ENCODE measurements at places on chromosomes 5 and 9.
A peak's percentile ranks its signal among the peaks of the same experiment; 100 is the strongest.

GRCh38 chr9:133396952-133397351 lies 20.8 kb downstream of the STKLD1 start:
- DNase-seq = peak; percentile 20

DNA sequence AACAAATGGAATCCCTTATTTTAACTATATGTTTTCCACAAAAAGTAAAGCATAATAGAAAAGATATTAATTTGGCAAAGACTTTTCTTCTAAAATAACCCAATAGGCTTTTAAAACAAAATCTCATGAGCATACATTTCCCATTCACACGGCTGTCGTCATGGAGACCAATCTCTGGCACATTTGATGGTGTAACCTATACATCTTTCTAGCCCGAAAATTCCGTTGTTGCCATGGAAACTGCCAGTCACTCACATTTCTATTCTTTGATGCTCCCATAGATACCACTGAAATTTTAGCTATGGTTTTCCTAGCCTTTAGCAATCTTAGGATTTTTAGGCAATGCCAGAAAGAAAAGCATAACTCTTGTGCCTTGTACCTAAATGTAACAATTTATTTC lies 262.9 kb upstream of the TRPM3 start:
- DNase-seq = no peak

DNA sequence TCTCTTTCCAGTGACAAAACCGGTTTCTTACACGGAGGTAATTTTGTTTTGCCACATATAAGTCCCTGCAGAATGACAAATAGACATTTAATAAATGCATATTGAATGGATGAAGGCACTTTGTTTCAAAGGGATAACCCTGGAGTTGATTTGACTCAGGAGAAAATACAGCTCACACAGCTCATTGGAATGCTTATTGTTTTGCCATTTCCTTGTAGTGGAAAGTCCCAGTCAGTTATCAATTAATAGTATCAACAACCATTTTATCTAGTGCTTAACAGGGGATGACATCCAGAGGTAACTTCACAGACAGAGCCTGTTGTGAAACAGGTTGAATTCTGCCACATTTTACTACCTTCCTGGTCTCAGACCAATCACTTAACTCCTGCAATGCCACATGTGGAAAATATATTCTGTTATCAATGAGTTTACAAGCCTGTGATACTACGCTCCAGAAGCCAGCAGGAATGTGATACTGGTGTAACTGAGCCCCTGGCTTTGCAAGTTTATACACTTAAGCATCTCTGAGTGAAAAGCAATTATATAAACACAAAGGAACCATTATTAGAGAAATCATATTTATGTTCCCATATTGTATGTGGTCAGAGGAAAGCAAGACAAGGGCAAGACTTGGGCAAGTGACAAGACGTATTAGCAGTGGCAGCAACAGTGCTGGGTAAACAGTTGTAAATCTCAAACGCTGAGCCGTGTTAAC lies 123.1 kb upstream of the ANKRD55 start:
- no peak for DNase-seq

DNA sequence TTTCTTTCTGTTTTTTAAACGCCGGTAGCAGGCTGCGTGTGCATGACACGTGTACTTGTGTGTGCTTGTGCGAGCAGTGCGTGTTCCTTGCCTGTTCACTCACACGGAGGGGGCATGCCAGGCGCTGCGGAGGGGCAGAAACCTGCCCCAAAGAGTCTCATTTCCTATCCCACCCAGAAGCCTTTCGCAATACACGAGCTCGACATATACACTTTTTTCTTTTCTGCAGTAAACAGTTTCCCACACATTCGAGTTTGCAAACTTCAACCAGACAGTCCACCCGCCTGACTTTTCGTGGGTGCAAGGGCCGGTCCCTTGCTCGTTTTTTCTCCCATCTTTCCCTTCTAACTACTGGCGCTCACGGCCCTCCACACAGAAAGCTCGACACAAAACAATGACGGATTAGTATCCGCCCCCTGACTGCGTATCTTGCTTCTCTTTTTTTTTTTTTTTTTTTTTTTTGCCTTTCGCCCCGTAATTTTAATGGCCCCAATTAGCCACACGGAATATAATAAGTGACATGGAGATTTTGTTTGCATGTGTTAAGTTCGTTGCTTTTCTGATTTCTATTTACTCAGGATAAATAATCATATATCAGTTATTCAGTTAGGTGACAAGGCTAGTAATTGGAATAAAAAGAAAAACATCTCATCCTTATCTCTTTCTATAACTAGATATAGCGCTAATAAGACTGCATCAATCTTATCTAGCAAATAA lies 5.3 kb upstream of the OTP start:
- DNase-seq = no peak

- no peak for DNase-seq
Observed at GRCh38 chr9:93697352-93698139, 121.2 kb downstream of the PHF2 start.

- no peak for DNase-seq
Observed at GRCh38 chr5:54360089-54360488, 49.7 kb upstream of the ARL15 start.

DNA sequence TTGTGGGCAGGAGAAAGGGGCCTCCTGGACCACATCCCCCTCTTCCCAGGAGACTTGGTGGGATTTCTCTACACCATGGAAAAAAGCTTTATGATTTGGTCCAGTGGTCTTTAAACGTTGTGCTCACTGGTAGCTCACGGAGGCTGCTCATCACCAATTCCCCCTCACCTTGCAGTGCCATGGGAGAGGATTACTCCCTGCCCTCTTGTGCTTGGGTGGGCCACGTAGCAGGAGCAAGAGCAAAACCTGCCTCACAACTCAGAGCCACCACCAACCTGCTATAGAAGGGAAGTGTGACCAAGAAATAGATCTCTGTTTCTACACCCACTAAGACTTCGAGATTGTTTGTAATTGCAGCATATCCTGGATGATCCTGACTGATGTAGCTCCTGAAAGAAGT lies 42.2 kb upstream of the N4BP3 start:
- DNase-seq = no peak

DNA sequence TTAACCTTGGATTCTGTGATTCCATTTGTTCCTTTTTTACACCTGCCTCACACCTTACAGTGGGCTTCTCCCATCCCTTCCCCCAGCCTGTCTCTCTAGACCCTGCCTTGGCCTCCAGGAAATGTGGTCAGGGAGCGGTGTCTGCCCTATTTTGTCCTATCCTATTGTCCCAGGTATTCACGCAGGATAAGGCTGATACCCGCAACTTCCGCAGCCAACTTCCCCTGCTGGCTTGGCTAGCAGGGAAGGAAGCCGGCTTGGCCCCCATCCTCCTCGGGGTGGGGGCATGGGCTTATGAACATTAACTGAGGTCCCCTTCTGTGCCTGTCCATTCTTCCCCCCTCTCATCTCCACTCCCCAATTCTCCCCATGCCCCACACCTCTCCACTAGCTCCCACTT lies 3.5 kb downstream of the CSF1R start:
- no peak for DNase-seq

GRCh38 chr9:96603305-96604003 lies 16.2 kb downstream of the CDC14B start:
- no peak for DNase-seq

- no peak for DNase-seq
Observed at GRCh38 chr5:73346878-73347408, 101.6 kb downstream of the FOXD1 start.

Measured in hematopoietic multipotent progenitor cell (in vitro differentiated cells).